ENCODE measurements at places on chromosomes 5 and 9.
A peak's percentile ranks its signal among the peaks of the same experiment; 100 is the strongest.

DNA sequence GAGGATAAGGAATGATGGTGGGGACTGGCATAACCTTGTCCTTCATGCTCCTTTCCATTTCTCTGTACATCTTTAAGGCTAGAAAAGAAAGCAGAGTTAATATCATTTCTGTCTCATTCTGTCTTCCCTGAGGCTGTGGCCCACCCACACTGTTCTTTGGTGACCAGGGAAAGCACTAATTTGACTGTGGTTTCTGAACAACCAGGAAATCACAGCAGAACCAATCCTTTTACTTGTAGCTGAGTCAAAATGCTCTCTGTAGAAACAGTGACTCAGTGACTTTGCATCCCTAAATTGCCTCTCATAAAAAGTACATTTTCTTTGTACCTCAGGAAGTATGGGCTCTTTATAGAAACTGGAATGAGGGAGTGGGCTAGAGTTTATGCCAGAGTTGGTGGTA lies 28.1 kb downstream of the IL33 start:
- peak; percentile 13 for DNase-seq

DNA sequence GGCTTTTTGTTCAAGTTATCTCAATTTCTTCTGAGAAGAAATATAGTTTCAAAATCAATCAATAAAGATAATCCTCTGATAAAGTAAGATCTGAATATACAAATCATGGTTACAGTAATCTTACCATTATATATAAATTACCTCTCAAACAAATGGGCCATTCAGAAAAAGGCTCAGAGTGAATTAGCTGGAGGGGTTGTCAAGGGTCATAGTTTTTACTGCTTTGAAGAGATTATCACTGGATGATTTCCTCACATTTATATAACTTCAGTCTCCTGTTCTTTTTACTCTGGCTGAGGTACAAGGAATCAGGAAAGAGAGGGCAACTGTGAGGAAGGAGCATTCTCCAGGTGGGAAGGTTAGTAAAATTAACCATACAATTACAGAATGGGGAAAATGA lies 148.6 kb upstream of the ELL2 start:
- peak; percentile 30 for DNase-seq

- no peak for DNase-seq
These were observed 242.0 kb upstream of the TRPM3 start for GRCh38 chr9:71363286-71363961.

- DNase-seq, result no peak
These were observed 291.1 kb upstream of the TUT7 start for GRCh38 chr9:86645303-86645702.

GRCh38 chr5:149043641-149044040 lies 19.2 kb downstream of the SH3TC2 start:
- DNase-seq, result no peak

DNA sequence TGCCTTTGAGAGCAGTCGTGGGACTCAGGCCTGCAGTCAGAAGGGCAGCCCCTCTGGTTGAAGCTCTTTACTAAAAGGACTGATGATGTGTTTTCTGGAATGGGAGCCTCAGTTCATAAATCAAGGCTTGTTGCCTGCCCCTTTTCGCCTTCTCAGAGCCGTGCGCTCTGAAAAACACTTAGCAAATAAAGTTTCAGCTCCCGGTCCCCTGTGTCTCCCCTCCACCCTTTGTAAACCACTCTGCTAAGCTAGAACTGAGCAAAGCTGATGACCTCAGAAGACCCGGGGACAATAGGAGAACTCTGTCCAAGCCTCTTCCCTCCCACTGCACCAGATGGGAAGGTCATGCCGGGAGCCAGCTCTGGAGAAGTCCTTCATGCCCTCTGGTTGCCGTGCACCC lies 39.3 kb upstream of the ADRA1B start:
- DNase-seq, result no peak

DNA sequence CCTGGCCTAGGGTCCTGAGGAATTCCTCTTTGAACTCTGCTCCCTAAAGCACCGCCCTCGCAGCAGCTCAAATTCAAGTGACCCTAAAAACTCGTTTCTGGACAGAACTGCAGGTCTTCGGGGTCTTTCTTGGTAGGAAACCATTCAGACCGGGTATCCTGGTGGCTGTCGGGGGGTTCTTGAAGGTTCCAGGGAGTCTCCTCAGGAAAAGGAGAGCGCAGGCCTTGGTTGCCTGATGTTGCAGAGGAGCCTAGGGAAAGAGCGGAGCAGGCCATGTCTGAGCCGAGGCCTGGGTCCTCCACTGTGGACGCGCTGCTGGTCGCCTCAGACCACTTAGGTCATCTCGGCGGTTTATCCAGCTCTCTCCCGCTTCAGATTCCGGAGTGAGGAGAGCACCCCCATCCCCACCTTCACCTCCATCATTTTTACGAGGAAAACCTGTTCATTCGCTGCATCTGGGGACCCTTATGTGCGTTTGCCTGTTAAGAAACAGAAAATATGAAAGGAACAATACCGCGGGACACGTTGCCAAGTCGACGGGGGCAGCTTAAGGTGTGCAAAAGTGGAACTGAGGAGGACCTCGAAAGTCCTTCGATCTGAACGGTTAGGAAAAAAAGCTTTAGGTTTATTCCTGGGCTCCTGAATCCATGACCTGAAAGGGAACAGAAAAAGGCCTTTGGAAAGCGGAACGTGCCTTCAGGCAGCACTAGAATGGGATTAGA lies 299.4 kb downstream of the PARP8 start:
- DNase-seq, result no peak

DNA sequence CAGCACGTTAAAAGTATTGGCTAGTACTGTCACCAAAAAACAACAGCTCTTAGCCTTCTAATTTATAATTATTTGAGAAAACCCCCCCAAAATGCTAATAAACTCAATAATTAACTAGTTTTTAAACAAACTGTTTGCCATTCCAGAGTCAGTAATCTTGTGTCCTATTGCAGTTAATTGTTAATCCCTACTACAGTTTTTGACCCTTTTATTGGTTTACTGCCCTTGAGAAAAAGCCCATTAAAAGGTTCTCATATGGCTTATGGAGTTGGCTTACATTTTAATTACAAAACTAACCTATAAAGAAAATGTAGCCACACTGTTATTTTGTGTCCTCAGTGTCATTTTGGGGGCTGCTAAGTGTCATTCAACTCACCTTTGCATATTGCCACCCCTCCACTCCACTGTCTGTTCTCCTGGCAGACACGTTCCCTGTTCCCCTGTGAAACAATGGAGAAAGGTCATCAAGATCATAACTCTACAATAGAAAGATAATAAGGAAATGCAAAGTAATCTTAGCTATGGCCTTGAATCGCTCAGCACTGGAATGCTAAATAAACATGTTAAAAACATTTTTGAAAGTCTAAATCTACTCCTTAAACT lies 51.6 kb upstream of the TXNDC8 start:
- DNase-seq, result no peak

- no peak for DNase-seq
These were observed 37.8 kb upstream of the NXNL2 start for GRCh38 chr9:88497224-88497623.

DNA sequence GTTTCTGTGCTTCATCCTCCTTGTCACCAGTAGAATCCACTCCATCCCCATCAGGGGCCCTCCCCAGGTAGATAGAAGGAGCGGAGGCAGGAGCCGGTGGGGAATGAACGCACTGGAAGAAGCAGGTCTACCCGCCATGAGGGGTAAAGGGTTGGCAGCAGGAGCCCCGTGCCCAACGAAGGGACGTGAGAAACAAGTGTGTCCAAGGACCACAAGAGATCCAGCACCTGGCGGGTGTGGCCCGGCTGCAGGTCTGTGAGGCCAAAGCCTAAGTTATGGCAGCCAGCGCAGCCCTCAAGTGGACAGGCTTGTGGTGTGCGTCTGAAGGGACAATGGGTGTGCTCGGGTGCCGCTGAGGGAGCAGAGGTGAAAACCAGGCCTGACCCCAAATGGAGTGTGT lies 94.3 kb downstream of the IRX2 start:
- no peak for DNase-seq

GRCh38 chr9:135888126-135888765 lies 19.1 kb downstream of the CAMSAP1 start:
- DNase-seq, result no peak

GRCh38 chr5:119079318-119079921 lies 8.5 kb downstream of the DMXL1 start:
- DNase-seq, result peak; percentile 16

GRCh38 chr5:96814041-96814440 lies 6.3 kb upstream of the ERAP1 start:
- DNase-seq, result no peak

DNA sequence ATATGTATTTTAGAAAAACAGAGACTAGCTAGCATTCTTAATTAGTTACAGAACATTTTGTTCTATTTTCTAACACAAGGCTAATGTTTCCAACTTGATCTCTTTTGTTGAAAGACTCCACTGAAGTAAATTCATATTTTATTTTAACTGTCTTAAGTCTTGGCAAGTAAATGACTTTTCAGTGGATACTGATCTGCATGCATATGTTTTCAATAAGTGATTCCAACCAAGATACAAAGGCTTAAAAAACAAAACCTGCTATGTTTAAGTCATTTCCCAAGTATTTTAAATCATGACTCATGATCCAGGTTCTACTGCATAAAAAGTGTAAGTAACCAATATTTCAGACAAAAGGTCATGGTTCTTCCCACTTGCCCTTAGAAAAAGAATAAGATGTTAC lies 5.7 kb downstream of the CDO1 start:
- peak; percentile 16 for DNase-seq

GRCh38 chr5:98769210-98769958 lies 4.1 kb upstream of the RGMB start:
- no peak for DNase-seq

- DNase-seq, result peak; percentile 62
These were observed 44.8 kb upstream of the RNF130 start for GRCh38 chr5:180116077-180116999.

- no peak for DNase-seq
These were observed 629.8 kb upstream of the CDH18 start for GRCh38 chr5:20617841-20618240.

DNA sequence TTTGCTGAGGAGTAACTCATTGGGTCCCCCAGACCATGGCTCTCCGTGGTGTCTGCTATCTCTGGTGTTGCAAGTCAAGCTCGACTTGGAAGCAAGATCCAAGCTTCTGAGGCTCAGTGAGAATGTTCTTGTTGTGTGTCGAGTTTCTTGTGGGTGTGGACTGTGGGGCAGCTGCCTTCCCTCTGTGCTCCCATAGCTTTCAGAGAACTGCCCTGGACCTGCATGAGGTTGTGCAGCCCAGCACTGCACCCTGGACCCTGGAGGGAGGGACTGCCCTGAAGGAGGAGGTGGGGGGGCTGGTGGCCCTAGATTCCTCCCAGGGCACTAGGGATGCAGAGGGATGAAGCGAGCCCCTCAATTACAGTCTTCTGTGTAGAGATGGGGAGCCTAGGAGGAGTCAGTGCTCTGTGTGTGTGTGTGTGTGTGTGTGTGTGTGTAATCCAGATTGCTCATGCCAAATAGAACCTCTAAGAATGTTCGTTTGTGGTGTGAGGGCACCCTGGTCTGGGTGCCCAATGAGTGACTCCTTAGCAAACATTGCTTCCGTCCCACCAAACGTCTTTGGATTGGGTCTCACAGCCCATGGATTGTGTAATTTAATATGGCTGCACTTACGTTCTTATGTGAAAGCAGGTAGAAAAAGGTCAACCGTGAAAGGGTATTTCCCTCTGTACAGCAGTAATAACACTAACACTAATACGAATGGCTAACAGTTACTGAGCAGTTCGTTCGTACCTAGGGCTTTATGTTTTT lies 143.3 kb upstream of the LMX1B start:
- DNase-seq, result no peak

GRCh38 chr5:154373729-154374179 lies 72.0 kb upstream of the SAP30L start:
- no peak for DNase-seq

GRCh38 chr5:128579093-128579492 lies 41.0 kb upstream of the FBN2 start:
- DNase-seq, result no peak

GRCh38 chr5:73960023-73960422 lies 334.0 kb downstream of the ARHGEF28 start:
- DNase-seq, result no peak

Measured in COLO829 (cell line).